ENCODE measurements at places on chromosomes 6 and 20.

DNA sequence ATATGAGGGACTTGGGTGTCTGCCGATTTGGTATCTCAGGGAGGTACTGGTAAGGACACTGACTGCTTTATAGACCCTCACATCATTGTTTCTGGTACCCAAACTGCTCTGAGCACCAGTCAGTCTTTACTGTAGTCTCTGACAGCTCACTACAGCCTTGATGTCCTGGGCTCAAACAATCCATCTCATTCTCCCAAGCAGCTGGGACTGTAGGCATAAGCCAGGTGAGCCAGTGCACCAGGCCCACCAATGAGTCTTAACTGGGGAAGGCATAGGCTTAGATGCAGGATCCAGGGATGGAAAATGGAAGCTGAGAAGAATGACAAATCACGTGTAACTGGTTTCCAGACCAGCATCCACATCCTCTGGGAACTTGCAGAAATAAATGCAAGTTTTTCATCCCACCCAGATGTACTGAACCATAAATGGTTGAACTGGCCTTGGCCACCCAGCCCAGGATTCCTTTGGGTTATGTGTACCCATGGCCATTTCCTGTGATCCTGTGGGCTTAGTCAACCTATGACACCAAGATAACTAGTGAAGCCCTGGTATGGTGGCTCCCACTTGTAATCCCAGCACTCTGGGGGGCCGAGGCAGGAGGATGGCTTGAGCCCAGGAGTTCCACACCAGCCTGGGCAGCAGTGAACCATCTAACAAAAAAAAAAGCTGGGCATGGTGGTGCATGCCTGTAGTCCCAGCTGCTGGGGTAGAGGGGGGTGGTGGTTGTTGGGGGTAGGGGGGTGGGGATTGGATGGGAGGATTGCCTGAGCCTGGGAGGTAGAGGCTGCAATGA is 5.8 kb downstream of the TUBB start:
- no peak for DNase-seq

DNA sequence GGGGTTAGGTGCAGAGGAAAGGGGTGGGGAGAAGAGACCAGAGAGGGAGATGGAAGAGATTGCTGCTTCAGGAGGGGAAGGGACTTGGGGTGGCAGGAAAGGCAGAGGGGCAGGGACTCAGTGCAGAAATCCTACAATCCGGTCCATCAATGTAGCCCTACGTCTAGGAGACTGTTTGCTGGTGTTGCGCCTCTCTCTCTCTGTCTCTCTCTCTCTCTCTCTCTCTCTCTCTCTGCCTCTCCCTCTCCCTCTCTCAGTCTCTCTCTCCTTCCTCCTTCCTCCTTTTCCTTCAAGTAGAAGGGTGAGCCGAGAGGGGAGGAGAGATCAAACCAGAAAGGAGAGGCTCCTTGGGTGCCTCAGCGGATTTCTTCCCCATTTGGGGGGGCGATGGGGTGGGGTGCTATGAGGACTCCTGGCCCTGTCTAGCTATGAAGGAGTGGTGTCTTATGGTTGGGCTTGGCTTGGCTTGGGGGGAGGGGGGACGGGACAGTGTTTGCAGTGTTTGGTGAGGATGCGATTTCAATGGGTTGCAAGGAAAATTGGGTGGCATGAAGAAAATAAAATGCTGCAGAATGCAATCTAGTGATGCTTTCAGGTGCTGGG is 181.2 kb downstream of the TBXT start:
- no peak for DNase-seq

- no peak for DNase-seq
These were observed 17.0 kb downstream of the UQCC2 start for GRCh38 chr6:33694401-33694931.

DNA sequence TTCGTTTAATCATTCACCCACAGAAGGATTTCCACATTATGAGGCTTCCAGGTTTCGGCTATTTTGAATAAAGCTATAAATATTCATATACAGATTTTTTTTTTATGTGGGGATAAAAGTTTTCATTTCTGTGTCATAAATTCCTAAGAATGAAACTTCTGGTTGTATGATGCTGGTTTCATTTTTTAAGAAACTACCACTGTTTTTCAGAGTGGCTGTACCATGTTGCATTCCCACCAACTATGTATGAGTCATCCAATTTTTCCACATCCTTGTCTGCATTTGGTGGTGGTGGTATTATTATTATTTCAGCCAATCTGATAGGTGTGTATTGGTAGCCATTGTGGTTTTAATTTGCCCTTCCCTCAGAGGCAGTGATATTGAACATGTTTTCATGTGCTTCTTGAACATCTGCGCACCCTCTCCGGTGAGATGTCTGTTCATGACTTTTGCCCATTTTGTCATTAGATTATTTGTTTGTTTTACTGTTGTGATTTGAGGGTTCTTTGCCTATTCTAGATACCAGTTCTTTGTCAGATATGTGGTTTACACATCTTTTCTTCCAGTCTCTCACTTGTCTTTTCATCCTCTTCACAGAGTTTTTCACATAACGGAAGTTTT is 75.5 kb downstream of the DOK5 start:
- DNase-seq = no peak

DNA sequence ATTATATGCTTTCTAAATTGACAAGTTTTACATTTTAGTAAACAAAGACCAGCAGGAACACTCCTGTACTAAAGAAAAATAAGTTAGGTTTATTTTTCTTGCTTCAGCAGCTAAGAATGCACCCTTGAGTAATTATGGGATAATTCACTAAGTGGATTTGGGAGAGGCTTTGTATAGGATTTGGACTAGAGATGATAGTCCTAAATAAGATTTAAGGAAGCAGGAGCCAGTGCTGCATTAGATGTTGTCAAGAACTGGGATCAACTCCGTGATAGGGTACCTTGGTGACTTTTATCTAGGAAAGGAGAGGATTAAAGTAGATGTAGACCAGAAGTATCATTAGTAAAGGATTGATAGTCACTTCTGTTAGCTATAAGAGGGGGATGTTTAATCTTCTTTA is 4.1 kb upstream of the C6orf141 start:
- no peak for DNase-seq

- no peak for DNase-seq
These were observed 171.3 kb upstream of the KCNK16 start for GRCh38 chr6:39493777-39494176.

GRCh38 chr20:24004471-24004870 is 15.9 kb upstream of the GGTLC1 start:
- DNase-seq = no peak

- no peak for DNase-seq
These were observed 205.7 kb downstream of the CDH4 start for GRCh38 chr20:61457725-61458124.

GRCh38 chr6:53989504-53989903 is 121.7 kb upstream of the MLIP start:
- DNase-seq = no peak

DNA sequence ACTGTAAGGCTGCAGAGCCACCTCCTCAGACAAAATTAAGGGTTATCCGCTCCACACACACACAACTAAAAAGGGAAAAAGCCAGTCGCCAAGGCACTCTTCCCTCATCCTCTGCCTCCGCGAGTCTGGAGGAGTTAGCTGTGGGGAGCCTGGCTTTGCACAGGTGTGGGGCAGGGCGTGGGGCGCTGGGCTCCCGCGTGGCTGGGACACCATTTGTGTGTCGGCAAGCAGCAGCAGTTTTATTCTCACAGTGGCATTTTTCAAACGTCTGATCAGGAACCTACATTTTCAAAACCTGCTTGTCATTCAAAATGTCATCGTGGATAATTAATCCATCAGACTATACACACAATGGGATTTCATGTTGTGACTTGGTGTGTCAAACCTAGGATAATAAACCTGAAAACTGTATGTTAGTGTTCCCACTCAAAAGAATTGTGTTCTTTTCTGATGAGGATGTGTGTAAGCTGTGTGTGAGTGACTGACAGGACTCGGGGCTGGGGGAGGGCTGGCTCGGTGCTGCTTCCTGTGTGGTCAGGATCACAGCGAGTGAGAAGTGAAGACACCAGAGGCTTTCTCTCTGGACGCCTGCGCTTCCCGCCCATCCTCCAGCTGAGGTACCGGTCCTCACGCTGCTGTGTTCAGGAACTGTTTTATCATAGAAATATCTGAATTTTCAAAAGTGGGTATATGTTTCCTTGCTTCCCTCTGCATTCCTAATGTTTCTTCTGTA is 83.1 kb downstream of the IRF4 start:
- DNase-seq = peak; percentile 59

DNA sequence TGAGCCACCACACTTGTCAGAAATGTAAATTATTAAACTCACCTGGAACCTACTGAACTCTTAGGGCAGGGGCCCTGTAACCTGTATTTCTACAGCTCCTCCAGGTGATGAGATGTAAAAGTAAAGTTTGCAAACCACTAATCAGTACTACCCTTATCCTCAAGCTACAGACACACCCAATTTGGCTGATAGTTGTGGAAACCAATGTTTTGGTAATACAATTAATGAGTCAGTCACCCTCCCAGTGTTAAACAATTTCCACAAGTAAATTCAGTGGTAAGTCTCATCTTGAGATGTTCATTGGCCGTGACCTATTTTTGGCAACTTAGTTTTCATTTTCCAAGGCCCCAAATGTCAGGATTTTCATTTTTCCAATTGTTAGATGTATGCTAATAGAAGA is 29.6 kb downstream of the GCNT2 start:
- DNase-seq = no peak

DNA sequence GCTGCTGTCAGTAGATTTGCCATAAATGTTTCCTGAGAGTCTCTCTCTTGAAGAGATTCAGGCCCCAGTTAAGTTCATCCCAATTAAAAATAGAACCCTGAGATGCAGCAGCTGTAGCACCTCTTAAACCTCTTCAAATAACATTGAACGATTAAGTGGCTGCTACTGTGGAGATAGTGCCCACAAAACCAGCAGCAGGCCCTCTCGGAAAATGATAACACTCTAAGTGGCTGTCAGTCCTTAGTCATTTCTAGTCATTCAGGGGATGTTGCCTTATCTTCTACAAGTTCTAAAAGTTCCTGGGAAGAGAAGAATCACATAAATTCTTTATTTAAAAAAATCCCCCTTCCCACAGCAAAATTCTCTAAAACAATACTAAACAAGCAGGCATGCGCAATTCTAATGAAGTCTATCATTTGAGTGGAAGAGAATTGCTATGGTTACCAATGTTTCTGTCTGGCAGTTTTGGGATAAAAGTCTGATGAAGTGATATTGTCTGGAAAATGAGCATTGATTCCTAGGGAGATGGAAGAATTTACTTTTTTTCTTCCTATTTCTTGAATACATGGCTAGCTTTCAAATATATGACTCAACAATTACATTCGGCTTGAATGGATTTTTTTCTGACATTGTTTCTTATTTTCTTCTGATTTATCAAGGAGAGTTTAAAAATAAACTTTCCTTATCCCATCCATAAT is 131.9 kb downstream of the TRMT11 start:
- DNase-seq = no peak

- no peak for DNase-seq
These were observed 37.0 kb upstream of the SAMHD1 start for GRCh38 chr20:36988494-36988966.

All from GM12878 (cell line).